ENCODE measurements at places on chromosomes 1 and 21.

DNA sequence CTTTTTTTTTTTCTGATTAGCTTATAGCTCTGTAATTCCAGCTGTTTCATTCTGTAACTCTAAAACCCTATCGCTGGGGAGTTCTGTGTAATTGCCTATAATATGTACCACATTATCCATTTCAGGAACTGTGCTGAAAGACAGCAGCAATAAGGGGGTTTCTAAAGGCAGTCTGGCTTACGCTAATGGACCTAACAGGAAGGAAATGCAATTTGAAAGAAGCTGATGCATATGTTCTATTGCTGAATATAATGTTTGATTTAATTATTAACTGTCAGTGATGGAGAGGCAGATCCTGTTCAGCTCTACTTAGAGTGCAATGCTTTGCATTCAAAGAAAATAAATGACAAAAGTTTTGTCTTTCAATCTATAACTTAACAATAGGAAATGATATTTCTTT is 209.4 kb upstream of the SNX7 start:
- peak; percentile 37 for DNase-seq

DNA sequence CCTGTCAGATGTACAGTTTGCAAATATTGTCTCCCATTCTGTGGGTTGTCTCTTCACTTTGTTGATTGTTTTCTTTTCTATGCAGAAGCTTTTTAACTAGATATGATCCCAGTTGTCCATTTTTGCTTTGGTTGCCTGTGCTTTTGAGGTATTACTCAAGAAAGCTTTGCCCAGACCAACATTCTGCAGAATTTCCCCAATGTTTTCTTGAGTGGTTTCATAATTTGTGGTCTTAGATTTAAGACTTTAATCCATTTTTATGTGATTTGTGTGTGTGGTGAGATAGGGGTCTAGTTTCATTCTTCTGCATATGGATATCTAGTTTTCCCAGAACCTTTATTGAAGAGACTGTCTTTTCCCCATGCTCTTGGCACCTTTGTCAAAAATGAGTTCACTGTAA is 116.9 kb downstream of the DUSP10 start:
- DNase-seq = no peak

GRCh38 chr1:232456714-232457113 is 173.2 kb downstream of the SIPA1L2 start:
- no peak for DNase-seq

GRCh38 chr1:151720125-151720524 is 1.2 kb upstream of the RIIAD1 start:
- DNase-seq = no peak

- DNase-seq = no peak
Measured at GRCh38 chr21:29224006-29224405, 74.7 kb upstream of the BACH1 start.

GRCh38 chr1:200724064-200724463 is 14.6 kb upstream of the CAMSAP2 start:
- no peak for DNase-seq

GRCh38 chr1:59011663-59012062 is 227.8 kb upstream of the JUN start:
- DNase-seq = no peak

GRCh38 chr1:38489844-38490270 is 369.7 kb downstream of the RRAGC start:
- DNase-seq = peak; percentile 41

Data from NCI-H2081 (cell line).